ENCODE measurements at places on chromosomes 2 and 18.
A peak's percentile ranks its signal among the peaks of the same experiment; 100 is the strongest.

DNA sequence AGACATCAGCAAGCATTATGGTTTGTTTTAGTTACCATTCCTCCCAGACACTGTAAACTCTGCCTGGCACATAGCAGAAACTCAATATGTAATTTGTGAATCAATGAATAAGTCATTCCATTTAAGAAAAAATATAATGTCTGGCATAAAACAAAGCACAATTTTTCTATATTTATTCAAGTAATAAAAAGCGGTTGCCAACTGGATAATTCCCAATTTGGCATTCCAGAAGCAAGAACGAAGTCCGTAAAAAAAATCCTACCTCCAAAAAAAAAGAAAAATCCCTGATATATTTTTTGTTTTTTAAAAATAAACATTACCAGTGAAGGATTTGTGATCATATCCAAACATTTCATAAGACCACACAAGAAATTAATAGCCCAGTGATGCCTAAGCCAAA is 351.3 kb upstream of the LRRTM4 start:
- no peaks in the 10 kb centered on the region for H3K4me1 ChIP-seq
- no peak overlapping the region for H3K27ac ChIP-seq
- no peaks in the 10 kb centered on the region for H3K36me3 ChIP-seq
- H3K27me3 ChIP-seq, result no peaks in the 10 kb centered on the region

- DNase-seq, result no peak
- peaks cover 2% of the 10 kb centered on the region for H3K27me3 ChIP-seq
- H3K27ac ChIP-seq, result no peak overlapping the region
- no peaks in the 10 kb centered on the region for H3K4me1 ChIP-seq
- no peaks in the 10 kb centered on the region for H3K36me3 ChIP-seq
- no peak overlapping the region for H3K4me3 ChIP-seq
Observed at GRCh38 chr18:59466980-59467379, 107.9 kb upstream of the LMAN1 start.

DNA sequence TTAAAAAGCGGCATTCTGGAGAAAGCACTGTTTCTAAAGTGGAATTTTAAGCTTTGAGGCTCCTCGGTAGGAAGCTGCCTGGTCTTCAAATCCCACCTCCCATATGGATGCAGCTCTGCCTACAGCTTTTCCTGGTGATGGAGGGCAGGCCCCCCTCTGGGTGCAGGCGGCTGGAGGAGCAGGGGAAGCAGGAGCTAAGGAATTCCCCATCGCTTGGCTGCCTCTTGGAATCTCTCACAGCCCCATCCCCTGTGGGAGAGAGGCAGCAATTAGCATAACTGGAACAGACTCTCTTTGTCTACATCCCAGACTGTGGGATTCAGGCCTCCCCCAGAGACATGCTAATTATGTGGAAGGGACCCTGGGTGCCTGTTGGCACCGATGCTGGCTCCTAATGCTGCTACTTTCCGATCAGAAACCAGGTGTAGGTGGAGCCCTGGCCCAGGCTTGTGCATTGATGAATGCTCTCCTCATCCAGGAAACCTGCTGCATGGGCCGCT is 51.3 kb downstream of the LIPG start:
- no peaks in the 10 kb centered on the region for H3K27me3 ChIP-seq
- no peak overlapping the region for H3K27ac ChIP-seq

DNA sequence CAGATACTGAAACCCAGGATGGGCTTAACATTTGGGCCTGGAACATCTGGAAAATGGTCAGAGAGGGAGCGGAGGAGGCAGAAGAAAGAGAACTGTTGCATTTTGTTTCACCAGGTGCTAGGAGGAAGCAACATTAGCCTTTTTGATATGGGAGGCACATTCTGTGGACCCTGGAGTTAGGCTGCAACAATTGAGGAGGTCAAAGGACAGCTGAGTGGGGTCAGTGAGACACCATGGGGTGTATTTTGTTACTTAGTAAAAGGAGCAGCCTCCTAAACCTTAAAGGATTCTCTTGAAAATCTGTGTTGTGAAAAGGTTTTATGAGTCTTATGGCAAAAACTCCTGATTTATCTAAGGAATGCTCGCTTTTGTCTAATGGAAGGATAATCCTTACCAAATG is 124.9 kb downstream of the GREB1L start:
- H3K4me3 ChIP-seq, result no peak overlapping the region
- no peaks in the 10 kb centered on the region for H3K36me3 ChIP-seq
- no peak overlapping the region for H3K27ac ChIP-seq
- no peak for DNase-seq
- H3K27me3 ChIP-seq, result peaks cover 8% of the 10 kb centered on the region

- H3K36me3 ChIP-seq, result no peaks in the 10 kb centered on the region
- no peak overlapping the region for H3K27ac ChIP-seq
- no peaks in the 10 kb centered on the region for H3K4me1 ChIP-seq
- DNase-seq, result no peak
Observed at GRCh38 chr2:179429060-179429471, 164.4 kb upstream of the SESTD1 start.

DNA sequence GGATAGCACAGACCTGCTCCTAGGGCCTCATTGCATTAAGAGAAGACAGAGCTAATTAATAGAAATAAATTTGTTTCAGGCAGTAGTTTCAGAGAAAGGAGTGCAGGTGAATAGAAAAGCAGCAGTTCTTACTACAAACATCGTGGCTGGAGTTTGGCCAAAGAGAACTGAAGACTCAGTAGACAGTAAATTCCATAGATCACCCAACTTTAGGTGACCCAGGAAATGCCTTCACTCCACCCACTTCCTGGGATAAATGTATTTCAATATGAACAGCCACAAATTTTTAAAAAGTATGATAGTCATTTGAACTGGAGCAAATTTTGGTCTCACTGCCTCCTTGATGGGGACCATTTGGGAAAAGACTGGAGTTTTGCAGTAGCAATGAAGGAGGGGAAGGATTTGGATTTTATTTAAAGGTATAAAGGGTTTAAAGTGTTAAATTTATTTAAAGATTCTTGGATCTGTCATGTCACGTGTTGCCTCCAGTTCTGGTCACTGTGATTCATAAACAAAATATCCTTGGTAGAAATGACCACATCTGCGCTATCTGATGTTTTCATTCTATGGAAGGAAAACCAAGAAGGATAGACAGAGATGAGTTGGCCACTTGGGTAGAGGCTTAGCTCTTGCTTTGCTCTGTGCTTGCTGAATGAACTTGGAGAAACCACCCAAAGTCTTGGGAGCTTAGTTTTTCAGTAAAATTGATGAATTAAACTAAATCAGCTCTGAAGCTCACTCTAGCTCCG is 390.2 kb downstream of the THSD7B start:
- no peaks in the 10 kb centered on the region for H3K36me3 ChIP-seq
- H3K4me1 ChIP-seq, result no peaks in the 10 kb centered on the region
- no peak for DNase-seq
- H3K27ac ChIP-seq, result no peak overlapping the region
- no peaks in the 10 kb centered on the region for H3K27me3 ChIP-seq

DNA sequence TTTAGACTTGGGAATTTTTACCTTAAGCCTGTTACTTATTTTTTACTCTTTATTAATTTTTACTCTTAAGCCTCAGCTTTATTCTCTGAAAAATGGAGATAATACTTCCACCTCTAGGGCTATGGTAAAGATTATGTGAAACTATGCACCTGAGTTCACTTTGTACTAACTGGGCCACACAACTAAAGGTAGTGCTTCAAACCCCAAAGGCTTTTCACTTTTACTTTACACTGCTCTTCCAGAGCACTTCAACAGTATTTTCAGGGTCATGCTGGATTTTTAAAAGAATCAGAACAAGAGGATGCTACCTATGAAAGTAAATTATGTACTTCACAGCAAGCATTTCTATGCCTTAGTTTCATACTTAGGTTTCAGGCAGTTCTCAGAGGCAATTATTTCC is 27.8 kb downstream of the MEX3C start:
- peak overlapping the region; percentile 64 for H3K4me3 ChIP-seq
- H3K27me3 ChIP-seq, result no peaks in the 10 kb centered on the region
- peaks cover 67% of the 10 kb centered on the region for H3K4me1 ChIP-seq
- peaks cover 14% of the 10 kb centered on the region for H3K36me3 ChIP-seq

DNA sequence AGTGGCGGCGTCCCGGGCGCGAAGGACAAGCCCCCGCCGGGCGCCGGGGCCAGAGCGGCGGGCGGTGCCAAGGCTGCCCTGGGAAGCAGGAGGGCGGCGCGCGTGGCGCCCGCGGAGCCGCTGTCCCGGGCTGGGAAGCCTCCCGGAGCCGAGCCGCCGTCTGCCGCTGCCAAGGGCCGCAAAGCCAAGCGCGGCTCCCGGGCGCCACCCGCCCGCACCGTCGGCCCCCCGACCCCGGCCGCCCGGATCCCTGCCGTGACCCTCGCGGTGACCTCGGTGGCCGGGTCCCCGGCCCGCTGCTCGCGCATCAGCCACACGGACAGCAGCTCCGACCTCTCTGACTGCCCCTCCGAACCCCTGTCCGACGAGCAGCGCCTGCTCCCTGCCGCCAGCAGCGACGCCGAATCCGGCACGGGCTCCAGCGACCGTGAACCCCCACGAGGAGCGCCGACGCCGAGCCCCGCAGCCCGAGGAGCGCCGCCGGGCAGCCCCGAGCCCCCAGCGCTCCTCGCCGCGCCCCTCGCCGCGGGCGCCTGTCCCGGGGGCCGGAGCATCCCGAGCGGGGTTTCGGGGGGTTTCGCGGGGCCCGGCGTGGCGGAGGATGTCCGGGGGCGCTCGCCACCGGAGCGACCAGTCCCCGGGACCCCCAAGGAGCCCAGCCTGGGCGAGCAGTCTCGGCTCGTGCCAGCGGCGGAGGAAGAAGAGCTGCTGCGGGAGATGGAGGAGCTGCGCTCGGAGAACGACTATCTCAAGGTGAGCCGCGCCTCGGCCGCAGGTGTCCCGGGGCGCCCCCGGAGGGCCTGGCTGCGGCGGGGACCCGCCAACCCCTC is 820 bp downstream of the MTCL1 start:
- H3K4me3 ChIP-seq, result peak overlapping the region; percentile 80
- H3K27me3 ChIP-seq, result peaks cover 65% of the 10 kb centered on the region
- no peak for DNase-seq
- peaks cover 4% of the 10 kb centered on the region for H3K36me3 ChIP-seq
- no peak overlapping the region for H3K27ac ChIP-seq

- no peaks in the 10 kb centered on the region for H3K36me3 ChIP-seq
- no peak for DNase-seq
- H3K27me3 ChIP-seq, result peaks cover 5% of the 10 kb centered on the region
- H3K27ac ChIP-seq, result no peak overlapping the region
Observed at GRCh38 chr2:165678882-165679281, 115.2 kb downstream of the GALNT3 start.

- no peak for DNase-seq
- no peak overlapping the region for H3K4me3 ChIP-seq
- peaks cover 3% of the 10 kb centered on the region for H3K27me3 ChIP-seq
- H3K36me3 ChIP-seq, result no peaks in the 10 kb centered on the region
- no peaks in the 10 kb centered on the region for H3K4me1 ChIP-seq
- no peak overlapping the region for H3K27ac ChIP-seq
Observed at GRCh38 chr2:54787755-54788366, 64.4 kb downstream of the EML6 start.

DNA sequence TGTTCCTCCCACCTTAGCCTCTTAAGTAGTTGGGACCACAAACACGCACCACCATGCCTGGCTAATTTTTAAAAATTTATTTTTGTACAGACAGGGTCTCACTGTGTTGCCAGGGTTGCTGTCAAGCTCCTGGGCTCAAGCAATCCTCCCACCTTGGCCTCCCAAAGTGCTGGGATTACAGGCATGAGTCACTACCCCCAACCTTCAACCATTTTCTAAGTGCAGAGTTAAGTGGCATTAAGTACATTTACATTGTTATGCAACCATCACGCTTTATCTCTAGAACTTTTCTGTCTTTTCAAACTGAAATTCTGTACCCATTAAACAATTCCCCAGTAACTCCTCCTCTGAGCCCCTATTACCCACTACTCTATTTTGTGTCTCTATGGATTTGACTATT is 45.9 kb upstream of the AFF3 start:
- no peaks in the 10 kb centered on the region for H3K4me1 ChIP-seq
- no peak overlapping the region for H3K27ac ChIP-seq
- peaks cover 5% of the 10 kb centered on the region for H3K27me3 ChIP-seq
- no peak overlapping the region for H3K4me3 ChIP-seq
- H3K36me3 ChIP-seq, result no peaks in the 10 kb centered on the region

DNA sequence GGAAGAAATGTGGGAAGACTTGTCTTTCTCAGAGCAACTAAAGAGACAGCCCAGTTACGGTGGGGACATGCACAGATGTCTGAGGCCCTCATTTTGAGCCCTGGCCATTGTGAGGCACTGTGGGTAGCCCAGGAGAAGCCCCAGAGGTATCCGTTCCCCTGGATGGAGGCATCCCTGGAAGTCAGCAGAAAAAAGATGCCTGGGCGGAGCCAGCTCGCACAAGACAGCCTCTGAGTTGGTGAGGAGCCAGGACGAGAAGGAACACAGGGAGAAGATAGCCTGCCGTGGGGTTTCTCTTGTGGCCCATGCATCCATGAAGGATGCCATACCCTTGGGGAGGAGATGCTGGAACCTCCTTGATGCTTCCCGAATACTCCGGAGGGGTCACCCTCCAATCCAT is 56.9 kb upstream of the SEMA4C start:
- no peak overlapping the region for H3K27ac ChIP-seq
- no peaks in the 10 kb centered on the region for H3K36me3 ChIP-seq
- DNase-seq, result no peak

DNA sequence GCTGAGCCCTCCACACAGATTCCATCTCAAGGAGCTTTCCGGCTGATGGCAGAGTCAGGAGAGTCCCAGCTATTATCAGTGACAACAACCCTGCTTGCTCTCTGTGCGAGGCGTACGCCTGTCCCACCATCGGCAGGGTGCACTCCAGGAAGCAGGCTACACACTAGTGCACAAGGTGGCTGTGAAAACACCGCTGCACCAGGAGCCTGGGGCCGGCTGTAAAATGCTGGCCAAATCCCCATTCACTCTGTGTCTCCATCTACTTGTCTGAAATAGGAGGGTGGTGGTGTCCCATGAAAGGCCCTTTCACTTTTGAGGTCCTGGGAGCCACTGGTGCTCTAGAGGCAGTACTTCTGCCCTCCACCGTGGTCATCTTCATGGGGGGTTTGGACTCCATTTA is 183.2 kb upstream of the SMAD2 start:
- peaks cover 21% of the 10 kb centered on the region for H3K27me3 ChIP-seq
- no peaks in the 10 kb centered on the region for H3K4me1 ChIP-seq
- no peak overlapping the region for H3K4me3 ChIP-seq
- H3K36me3 ChIP-seq, result no peaks in the 10 kb centered on the region
- no peak overlapping the region for H3K27ac ChIP-seq

GRCh38 chr2:16622399-16622968 is 43.1 kb downstream of the CYRIA start:
- peaks cover 33% of the 10 kb centered on the region for H3K4me1 ChIP-seq
- H3K27ac ChIP-seq, result no peak overlapping the region
- no peaks in the 10 kb centered on the region for H3K36me3 ChIP-seq
- DNase-seq, result no peak
- no peaks in the 10 kb centered on the region for H3K27me3 ChIP-seq

Measured in activated T-helper 1 cell treated with anti-CD3 and anti-CD28 coated beads, Interleukin-12 subunit alpha, Interleukin-12 subunit beta, Interleukin-2, Interleukin-4 antibody, amounts not matched to agents 30 ng/mL and 10 ng/mL and 1 ng/mL, durations not matched to agents 14 hours and 24 hours and 36 hours (primary cell).